Esophagus mucosa (tissue), 1 donor: ENCODE measurements at places on chromosomes 7 and 10. TPM values are rescaled to one million over a fixed set of nuclear protein-coding genes. Genes with fewer than 3 reads are reported as not detected.

DNA sequence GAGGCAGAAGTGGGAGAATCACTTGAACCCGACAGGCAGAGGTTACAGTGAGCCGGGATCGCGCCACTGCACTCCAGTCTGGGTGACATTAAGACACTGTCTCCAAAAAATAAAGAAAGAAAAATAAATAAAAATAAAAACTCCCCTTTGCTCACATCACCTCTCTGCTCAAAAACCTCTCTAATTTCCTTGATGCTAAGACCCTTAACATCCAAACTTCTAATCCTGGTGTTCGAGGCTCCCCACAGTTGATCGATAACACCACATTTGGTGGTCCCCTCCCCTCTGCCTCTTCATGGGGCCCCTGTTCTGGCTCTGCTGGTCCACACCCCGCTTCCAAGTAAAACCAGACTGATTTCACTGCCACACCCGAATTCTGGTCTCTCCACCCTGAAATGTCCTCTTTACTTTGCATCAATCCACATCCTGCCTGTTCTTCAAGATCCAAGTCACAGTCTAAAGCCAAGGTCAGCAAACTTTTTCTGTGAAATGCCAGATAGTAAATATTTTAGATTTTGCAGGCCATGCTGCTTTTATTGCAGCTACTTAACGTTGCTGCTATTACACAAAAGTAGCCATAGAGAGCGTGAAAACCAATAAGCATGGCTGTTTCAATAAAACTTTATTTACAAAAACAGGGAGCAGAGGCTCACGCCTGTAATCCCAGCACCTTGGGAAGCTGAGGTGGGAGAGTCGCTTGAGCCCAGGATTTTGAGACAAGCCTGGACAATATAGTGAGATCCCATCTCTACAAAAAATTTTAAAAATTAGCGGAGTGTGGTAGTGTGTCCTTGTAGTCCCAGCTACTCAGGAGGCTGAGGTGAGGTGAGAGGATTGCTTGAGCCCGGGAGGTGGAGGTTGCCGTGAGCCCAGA lies 11.8 kb downstream of the MOSPD3 start:
- ATAC-seq = no peak

- no peak for ATAC-seq
Observed at GRCh38 chr7:46134385-46134784, 213.3 kb upstream of the IGFBP3 start.

The C10orf90 gene
- 0.12 TPM for total RNA-seq

- no peak for ATAC-seq
Observed at GRCh38 chr10:28880683-28880950, 203.3 kb downstream of the BAMBI start.

The HTR5A gene
- total RNA-seq = not detected

The RBP3 gene
- total RNA-seq = not detected

DNA sequence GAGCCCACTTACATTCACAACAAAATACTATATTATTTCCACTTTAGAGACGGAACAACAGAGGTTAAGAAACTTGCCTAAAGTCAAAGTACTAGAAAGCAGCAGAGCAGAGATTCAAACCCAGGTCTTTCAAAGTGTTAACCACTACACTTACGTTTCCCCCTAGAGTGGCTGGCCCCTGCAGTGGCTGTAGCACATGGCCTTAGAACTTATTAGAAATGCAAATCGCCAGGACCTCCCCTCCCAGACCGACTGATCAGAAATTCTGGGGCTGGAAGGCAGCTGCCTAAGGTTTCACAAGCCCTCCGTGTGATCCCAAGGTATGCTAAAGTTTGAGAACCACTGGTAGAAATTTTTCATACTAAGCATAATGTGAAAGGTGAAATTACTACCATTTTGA lies 8.1 kb downstream of the MPP7 start:
- no peak for ATAC-seq

GRCh38 chr10:7955446-7955845 lies 99.0 kb upstream of the GATA3 start:
- no peak for ATAC-seq

The CDK14 gene
- 1.1 TPM for total RNA-seq

DNA sequence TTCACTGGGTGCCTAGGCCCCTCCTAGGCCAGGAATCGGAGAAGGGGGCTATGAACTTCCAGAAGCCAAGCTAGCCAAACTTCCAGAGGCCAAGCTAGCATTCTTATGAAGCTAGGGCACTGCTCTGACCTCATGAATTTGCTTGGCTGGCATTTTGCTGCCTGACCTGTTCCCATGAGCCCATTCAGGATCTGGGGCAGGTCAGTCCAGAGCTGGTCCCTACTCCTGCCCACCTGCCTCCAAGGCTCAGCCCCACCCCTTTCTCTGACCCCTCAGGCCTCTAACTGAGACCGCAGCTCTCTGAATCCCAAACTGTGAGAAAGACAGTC lies 1.3 kb upstream of the PPIF start:
- no peak for ATAC-seq

The EBLN1 gene
- total RNA-seq = not detected
